Epithelial cell of prostate (primary cell): ENCODE measurements at places on chromosomes 3 and 15.

DNA sequence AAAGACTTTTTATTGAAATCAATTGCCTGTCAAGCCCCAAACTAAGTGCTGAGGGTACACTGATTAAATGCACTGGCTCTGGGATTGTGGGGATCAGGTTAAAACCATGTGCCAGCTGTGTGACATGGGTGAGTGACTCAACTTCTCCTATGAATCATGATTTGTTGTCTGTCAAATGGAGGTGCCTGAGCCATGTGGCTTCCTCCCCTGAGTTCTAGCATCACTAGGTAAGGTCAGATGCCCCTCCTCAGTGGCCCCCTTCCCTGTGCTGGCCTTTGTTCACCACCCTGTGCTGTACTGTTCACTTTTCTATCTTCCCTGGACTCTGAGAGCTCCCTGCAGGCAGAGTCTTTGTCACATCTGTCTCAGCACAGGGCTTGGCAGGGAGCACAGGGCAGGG, 43.6 kb upstream of the ATP2B2 start:
- DNase-seq: no peak

DNA sequence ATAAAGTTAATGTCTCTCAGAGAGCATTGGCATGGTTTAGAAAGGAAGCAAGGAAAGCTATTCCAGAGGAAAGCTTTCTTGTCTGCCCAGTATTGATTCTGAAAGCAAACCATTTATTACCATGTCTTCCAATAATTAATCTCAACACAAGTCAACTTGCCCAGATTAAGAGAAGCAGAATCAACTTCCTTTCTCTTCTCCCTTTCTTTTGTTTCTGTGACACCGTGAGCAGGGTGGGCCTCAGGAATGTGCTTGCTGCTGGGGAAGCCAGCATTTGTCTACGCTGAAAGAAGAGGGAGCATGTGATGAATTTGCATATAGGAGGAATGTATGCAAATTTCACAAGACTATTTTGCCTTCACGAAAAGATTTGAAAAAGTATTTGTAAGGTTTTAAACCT, 368.6 kb upstream of the ROPN1 start:
- DNase-seq: no peak

DNA sequence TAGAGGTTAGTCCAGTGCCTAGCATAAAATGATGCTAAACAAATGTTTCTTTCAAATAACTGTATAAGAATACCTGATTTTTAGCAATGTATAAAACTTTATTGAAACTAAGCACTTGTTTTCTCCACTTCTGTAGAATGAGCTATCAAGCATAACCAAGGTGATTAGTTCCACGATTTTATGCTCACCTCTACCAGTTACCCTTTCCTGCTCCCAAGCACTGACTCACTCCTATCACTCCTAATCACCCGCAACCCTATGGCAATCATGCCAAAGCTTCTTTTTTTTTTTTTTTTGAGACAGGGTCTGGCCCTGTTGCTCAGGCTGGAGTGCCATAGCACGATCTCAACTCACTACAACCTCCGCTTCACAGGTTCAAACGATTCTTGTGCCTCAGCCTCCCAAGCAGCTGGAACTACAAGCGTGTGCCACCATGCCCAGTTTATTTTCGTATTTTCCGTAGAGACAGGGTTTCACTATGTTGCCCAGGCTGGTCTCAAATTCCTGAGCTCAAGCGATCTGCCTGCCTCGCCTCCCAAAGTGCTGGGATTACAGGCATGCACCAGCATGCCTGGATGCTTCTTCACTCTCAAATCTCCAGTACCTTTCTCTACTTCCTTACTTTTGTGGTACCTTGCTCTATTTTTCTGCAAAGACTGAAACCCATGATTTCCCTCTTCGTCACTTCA, 3.9 kb downstream of the HSPBAP1 start:
- no peak for DNase-seq

GRCh38 chr3:86995537-86995936, 4.6 kb upstream of the VGLL3 start:
- DNase-seq: no peak

- no peak for DNase-seq
These were observed 161.8 kb upstream of the BFSP2 start for GRCh38 chr3:133238015-133238414.

GRCh38 chr15:98874773-98875172, 132.8 kb downstream of the PGPEP1L start:
- no peak for DNase-seq

- DNase-seq: no peak
These were observed 150.0 kb downstream of the GHSR start for GRCh38 chr3:172298247-172298646.

DNA sequence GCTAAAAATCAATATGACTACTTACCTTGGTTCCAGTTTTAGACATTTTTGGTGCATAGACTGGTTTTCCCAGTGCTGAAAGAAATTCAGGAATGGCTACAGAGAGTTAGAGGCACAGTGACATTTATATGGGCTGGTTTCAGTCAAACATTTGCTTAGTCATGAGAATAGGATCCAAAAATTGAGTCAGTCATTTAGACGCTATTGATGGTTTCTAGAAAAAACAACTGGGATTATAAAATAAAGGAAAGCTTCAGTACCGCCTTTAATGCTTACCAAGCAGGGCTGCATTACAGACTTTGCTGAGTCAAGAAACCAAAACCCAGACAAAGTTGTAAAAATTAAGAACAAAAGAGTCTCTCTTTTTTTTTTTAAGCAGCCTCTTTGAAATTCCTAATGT, at the start of gene CRYGS:
TSS of gene CRYGS (minus strand) at position 100 of the 400 bp plus-strand sequence. CDS start at position 46, 54 bp downstream.
- no peak for DNase-seq

DNA sequence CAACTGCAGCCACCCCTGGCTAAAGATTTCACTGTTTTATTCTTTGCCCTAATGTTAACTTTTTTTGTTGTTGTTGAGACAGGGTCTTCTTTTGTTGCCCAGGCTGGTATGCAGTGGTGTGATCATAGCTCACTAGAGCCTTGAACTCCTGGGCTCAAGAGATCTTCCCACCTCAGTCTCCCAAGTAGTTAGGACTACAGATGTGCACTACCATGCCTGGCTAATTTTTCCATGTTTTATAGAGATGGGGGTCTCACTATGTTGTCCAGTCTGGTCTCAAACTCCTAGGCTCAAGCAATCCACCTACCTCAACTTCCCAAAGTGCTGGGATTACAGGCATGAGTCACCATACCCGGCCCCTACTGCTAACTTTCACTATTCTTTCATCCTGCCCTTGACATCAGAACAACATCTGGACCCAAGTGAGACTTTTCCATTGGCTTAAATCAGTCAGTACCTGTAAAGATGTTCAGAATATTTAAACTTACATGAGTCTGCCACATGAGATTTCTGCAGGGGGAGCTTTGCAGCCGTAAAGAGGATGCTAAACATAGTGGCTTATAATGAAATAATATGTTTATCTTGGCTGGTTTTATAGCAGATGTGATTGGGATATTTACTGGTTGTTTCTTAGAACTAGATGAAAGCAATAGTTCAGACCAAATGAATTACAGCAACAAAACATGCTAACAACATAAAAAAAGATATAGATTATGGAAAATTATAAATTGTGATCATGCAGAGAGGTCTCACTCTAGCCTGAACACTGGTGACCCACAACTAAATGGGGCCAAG, 73.6 kb downstream of the HMG20A start:
- DNase-seq: no peak

GRCh38 chr3:188546835-188547670, 393.1 kb downstream of the LPP start:
- DNase-seq: no peak

DNA sequence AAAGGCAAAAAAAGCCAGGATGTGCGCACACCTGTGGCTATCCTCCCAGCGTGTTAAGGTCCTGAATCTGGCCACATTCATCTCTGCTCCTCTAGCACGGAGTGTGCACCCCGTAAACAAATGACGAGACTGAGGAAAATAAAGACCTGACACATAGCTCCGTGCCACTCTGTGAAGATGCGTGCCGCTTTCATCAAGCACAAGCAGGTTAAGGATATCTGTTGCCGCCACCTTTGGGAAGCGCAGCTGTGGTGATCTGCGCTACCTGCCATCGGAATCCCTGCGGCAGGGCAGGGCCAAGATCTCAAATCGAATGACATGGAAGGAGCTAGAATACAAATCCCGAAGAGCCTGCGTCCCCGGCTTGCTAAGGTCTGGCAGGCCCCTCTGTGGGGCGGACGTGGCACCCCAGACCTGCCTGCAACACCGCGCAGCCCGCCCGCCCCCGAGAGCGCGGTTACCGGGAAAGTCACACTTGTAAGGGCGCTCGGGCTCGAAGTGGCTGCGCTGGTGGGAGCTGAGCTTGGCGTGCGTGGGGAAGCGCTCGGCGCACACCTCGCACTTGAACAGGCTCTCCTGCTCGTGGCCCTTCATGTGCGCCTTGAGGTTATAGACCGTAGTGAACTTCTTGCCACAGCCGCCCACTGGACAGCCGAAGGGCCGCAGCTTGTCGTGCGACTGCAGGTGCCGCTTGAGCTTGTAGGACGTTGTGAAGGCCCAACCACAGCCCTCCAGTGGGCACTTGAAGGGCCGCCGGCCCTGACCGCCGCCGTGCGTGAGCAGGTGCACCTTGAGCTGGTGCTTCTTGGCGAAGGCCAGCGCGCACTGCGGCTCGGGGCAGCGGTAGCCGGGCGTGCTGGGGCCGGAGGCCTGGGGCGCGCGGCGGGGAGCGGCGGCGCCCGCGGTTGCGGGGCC, 936 bp downstream of the ZXDC start:
- no peak for DNase-seq

GRCh38 chr3:187212705-187213104, 15.4 kb downstream of the RTP1 start:
- no peak for DNase-seq

DNA sequence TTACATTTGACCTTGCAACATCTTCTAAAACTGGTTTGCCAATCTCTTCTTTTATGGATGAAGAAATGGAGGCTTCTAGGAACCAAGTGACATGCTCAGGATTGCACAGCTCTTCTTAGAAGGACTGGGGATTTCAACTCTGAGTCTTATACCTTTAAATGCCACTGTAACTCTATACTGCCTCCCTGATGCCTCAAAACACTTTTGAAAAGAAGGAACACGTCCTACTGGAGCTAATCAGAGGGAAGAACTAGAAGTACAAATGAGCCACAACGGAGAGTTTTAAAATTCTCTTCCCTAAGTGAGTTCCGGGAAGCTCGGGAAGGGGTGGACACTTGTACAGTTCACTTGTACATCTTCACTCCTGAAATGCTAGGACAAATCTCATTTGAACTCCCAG, 949 bp upstream of the MITF start:
- DNase-seq: no peak

DNA sequence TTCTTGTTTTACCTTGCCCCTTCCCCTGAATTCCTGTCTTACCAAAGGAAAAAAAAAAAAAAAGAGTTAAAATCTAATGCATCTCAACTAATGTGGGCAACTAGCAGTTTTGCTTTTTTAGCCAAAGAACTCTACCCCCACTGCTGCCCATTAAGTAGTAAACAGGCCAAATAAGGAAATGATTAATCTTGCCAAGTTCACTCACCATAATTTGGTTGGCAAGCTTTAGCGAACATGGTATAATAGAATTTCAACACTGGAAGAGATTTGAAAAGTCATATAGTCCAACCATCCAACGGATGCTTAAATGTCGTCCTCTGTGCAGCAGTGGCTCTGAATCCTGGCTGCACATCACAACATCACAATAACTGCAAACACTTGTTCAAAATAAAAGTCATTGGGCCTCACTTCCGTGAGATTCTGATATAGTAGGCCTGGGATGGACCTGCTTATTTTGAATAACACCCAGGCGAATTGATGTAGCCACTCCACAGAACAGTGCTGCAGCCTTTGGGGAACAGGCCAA, 142.0 kb upstream of the UBE2E1 start:
- no peak for DNase-seq

DNA sequence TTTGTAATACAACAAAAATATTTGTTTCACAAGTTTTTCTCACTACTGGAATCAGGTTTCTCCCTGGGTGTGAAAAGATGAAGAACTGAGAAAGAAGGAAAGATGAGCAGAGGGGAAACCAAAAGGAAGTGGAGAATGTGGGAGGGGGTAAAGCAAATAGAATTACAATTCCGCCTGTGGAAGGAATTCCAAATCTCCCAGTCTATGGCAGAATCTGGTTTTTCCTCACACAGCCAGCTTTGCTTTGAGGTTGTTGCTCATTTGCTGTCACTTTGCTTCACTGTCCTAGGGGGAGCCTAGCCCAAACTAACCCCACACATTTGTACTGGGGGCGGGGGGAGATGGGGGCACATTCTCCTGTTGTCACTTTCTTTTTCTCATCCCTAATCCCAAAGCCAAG, 43.9 kb downstream of the RPL22L1 start:
- DNase-seq: no peak
